Activated naive CD4-positive, alpha-beta T cell (primary cell): ENCODE measurements at places on chromosomes 1 and 21.

GRCh38 chr1:108565081-108565480 is 5.2 kb downstream of the EEIG2 start:
- no peak for DNase-seq

DNA sequence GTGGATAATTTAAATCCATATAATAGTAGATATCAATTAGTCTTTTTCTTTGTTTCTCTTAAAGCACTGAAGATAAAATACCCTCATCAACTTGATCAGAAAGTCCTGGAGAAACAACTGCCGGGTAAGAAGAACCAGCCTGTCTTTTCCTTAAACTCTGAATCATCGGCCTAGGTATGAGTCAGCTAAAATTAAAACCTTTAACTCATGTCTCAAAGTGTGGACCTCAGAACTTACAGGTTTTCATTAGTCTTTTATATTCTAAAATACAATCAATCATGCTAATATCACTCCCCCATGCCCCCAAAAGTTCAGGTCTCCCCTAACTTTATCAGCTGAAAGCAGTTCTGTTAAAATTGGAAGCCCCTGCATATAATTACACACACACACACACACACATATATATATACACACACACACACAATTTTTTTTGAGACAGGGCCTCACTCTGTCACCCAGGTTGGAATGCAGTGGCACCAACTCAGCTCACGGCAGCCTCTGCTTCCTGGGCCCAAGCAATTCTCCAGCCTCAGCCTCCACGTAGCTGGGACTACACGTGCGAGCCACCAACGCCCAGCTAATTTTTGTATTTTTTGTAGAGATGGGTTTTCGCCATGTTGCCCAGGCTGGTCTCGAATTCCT is 61.3 kb downstream of the B3GALNT2 start:
- DNase-seq: no peak

GRCh38 chr1:109531380-109531779 is 8.3 kb upstream of the GPR61 start:
- DNase-seq: no peak

DNA sequence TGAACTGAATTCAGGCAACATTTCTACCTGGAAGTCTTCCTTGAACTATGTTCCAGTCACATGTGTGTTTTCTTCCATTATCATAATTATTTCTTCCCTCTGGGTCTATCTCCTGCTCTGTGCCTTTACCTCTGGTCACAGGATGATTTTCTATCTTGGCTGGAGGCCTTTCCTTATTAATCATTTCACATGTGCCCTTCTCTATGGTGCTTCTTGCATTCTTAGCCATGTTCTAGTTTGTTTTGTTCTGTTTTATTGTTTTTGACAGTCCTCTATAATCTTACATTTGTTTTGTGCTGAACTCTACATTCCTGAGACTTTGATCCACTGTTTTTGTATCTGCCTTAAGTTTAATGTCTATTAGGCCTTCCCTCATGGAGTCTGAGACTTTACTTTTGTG is 51.0 kb downstream of the SGIP1 start:
- DNase-seq: no peak

DNA sequence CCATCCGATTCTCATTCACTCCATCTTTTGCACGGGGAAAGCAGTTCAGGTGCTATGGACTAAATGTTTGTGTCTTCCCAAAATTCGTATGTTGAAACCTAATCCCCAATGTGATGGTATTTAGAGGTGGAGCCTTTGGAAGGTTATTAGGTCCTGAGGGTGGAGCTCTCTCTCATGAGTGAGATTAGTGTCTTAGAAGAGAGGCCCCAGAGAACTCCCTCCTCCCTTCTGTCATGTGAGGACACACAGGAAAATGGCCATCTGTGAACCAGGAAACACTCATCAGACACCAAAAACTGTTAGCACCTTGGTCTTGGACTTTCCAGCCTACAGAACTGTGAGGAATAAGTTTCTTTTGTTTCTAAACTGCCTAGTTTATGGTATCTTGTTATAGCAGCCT is 15.8 kb upstream of the CCDC190 start:
- DNase-seq: no peak

DNA sequence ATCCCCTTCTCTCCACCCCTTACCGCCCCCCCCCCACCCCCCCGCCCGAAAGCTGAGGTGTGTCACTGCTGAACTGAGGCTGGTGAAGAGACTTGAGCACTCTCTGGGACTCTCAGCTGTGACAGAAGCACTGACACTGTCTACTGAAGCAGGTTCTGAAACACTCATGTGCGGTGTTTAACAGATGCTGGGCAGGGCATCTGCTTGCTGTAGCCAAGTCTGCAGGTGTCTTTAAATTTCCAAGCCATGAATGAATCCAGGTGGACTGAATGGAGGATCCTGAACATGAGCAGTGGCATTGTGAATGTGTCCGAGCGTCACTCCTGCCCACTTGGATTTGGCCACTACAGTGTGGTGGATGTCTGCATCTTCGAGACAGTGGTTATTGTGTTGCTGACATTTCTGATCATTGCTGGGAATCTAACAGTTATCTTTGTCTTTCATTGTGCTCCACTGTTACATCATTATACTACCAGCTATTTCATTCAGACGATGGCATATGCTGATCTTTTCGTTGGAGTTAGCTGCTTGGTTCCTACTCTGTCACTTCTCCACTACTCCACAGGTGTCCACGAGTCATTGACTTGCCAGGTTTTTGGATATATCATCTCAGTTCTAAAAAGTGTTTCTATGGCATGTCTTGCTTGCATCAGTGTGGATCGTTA is at the start of gene GPR52:
Gene GPR52, plus strand, starts transcription at position 99 of the 665 bp plus-strand sequence. Its CDS starts 148 bp downstream, at position 247.
- DNase-seq: no peak

DNA sequence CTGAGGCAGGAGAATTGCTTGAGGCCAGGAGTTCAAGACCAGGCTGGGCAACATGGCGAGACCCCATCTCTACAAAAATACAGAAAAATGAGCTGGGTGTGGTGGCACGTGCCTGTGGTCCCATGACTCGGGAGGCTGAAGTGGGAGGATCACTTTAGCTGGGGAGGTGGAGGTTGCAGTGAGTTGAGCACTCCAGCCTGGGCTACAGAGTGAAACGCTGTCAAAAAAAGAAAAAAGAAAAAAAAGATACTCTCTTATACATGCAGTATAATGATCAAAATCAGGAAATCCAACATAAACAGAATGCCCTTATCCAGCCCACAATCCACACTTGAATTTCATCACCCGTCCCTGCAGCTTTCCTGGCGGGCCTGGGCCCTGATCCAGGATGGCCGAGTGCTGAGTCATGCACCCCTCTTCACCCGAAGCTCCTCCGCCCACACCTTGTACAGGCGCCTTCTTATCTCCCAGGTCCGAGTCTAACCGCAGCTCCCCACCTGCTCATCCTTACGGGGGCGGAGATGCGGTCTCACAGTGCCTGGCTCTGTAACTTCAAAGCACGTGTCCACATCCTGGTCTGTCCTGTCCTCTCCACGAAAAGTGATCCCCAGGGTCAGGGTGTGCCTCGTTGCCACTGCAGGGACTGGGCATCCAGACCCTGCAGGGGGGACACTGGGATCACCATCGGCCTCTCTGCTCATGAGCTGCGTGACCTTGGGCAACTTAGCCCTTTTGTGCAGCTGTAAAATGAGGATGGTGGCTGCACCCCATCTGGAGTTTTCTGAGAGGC is 120.2 kb upstream of the SLC45A1 start:
- no peak for DNase-seq

GRCh38 chr1:210669951-210670350 is 341.2 kb downstream of the HHAT start:
- no peak for DNase-seq

DNA sequence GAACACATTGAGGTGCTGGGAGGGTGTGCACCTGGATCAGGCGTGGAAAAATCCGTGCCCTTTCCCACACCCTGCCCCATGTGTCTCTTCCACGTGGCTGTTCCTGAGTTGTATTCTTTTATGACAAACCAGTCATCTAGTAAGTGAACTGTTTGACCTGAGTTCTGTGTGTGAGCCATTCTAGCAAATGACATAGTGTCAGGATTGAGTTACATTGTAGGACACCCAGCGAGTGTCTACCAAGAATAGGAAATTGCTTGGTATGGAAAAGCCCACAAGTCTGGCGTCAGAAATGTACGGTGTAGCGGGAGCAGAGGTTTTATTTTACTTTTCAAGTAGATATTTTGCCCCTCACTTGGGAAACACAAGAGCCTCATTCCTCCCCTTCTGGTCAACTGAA is 1.2 kb upstream of the MRAP start:
- DNase-seq: no peak

- no peak for DNase-seq
Observed at GRCh38 chr1:169630006-169630405, at the start of gene SELP. Gene SELP (minus strand): TSS chr1:169630124. CDS start chr1:169630074, 50 bp downstream.

DNA sequence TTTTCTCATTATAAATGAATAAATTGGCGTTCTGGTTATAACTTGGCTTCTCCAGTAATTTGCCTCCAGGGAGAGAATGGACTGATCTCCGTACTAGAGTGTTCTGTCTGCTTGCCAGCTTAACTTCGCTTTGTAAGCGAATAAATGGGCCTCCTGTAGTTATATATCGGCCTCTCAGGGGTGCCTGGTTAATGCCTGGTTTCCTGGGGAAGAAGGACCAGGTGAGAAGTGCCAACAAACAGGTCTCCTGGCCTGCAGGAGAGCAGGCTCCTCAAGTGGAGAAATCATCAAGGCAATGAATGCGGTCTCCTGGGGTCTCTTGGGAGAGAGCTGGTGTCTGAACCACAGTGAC is 107.4 kb upstream of the SERBP1 start:
- DNase-seq: no peak

GRCh38 chr1:23964790-23965740 is 5.4 kb downstream of the PNRC2 start:
- no peak for DNase-seq

GRCh38 chr1:15691434-15692032 is 7.4 kb downstream of the PLEKHM2 start:
- no peak for DNase-seq

- DNase-seq: no peak
Observed at GRCh38 chr1:162676750-162677149, 44.5 kb downstream of the DDR2 start.

- DNase-seq: no peak
Observed at GRCh38 chr1:92259350-92259749, 39.4 kb downstream of the GLMN start.

GRCh38 chr1:26811057-26811456 is 15.4 kb upstream of the ZDHHC18 start:
- DNase-seq: no peak

DNA sequence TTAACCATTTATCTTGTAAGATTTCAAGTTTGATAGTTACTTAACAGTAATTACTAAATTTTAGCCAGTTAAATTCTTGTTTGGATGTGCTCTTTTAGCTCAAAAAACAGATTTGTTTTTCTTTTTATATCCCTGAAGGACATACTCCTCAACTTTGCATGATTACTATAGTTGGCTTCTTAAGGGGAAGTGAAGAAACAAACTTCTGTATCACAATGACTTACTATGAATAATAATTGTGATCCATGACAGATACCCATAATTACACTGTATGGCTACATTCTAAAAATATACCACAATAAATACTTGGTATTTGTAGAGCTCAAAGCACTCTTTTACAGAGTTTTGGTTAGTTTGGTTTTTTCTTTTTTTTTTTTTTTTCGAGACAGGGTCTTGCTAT is 55.8 kb downstream of the IARS2 start:
- DNase-seq: no peak

DNA sequence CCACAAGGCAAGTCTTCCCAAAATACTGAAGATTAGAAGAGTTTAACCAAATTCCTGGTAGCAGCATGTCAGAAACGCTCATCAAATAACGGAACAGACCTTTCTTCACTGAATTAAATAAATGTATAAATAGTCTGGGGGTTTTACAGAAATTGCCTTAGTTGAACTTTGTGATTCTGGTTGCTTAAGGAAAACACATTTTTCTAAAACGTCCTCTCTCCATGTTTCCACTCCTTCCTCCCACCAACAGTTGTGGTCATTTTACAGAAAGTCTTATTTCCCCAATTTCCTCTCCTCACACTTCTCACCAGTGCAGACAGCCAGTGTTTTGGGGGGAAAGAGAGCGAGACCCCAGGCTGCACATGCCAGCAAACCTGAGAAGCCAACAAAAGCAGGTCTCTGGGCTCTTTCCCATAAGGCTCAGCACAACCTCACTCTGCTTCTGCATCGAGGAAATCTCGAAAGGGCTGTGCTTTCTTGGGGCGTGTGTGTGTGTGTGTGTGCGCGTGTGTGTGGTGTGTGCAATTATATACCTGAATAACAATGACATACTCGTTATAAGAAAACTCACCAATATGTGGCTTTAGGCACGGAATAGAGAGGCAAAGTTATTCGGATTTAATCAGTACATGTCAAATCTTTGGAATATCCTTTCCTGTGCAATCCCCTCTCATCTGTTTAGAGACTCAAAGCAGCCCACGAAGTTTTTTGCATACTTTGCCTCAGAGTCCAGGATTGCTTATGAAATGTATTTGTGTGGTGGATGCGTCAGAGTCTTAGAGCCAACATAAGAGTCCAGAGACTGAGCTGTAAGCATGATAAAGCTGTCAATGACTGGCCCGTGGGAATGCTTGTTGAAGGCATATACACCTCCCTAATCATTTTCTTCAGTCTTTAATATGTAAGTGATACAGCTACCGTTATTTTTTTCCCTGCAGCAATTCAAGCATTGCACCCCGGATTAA is 2.0 kb downstream of the KCNJ15 start:
- no peak for DNase-seq

GRCh38 chr1:13523780-13524477 is 10.1 kb upstream of the LRRC38 start:
- DNase-seq: no peak

DNA sequence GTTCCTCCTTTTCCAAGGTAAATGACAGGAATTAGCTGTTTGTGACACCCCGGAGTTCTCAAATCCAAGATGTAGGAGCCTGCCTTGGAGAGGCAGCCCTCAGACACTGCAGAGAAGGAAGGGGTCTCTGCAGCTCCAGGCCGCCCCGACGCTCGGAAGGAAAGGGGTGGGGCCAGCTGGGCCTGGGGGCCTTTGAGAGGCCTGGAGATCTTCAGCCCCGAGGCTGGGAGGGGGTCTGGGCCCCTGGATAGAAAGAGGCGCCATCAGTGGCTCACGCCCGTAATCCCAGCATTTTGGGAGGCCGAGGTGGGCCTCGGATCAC is 1.1 kb upstream of the TNFRSF18 start:
- DNase-seq: no peak

DNA sequence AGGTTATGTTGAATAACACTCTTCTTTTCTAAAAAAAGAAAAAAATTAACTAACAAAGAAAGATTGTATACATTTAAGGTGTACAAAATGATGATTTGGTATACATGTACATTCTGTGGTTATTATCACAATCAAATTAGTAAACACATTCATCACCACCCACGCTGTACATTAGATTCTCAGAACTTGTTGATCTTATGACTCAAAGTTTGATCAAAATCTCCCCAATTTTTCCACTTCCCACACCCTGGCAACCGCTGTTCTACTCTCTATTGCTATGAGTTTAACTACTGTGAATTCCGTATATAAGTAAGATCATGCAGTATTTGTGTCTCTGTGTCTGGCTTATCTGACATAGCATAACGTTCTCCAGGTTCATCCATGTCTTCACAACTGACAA is 469.5 kb upstream of the CHRM3 start:
- no peak for DNase-seq
